ENCODE measurements at places on chromosomes 12 and 14. TPM values are rescaled to one million over a fixed set of nuclear protein-coding genes. Genes with fewer than 3 reads are reported as not detected.

- no peak overlapping the region for H3K27ac ChIP-seq
- H3K4me3 ChIP-seq: no peak overlapping the region
- no peaks in the 10 kb centered on the region for H3K4me1 ChIP-seq
- no peaks in the 10 kb centered on the region for H3K36me3 ChIP-seq
- DNase-seq: no peak
Observed at GRCh38 chr14:59677771-59678231, 101.2 kb upstream of the CCDC175 start.

DNA sequence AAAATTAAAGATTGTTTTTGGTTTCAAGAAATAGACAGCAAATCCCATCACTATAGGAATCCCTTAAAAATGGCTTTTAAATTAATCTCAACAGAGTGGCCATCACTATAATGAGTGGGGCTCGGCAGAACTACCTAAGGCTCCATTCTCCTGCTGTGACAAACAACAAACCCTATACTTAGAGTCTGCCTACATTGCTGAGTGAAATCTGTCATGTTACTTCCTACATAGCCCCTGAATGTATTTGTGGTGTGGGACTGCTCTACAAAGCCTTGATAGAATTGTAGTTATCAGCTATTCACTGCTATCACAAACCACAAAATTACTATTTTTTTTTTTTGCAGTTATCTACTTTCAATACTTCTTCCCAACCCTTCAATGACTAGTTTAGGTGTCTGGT, 538.7 kb upstream of the ATXN7L3B start:
- no peak overlapping the region for H3K4me3 ChIP-seq
- DNase-seq: no peak
- no peaks in the 10 kb centered on the region for H3K36me3 ChIP-seq
- H3K27me3 ChIP-seq: no peaks in the 10 kb centered on the region
- H3K4me1 ChIP-seq: no peaks in the 10 kb centered on the region

- no peak overlapping the region for H3K27ac ChIP-seq
- H3K27me3 ChIP-seq: no peaks in the 10 kb centered on the region
- H3K4me1 ChIP-seq: no peaks in the 10 kb centered on the region
- H3K4me3 ChIP-seq: no peak overlapping the region
- H3K36me3 ChIP-seq: no peaks in the 10 kb centered on the region
Observed at GRCh38 chr12:1410794-1411193, 183.6 kb downstream of the FBXL14 start.

DNA sequence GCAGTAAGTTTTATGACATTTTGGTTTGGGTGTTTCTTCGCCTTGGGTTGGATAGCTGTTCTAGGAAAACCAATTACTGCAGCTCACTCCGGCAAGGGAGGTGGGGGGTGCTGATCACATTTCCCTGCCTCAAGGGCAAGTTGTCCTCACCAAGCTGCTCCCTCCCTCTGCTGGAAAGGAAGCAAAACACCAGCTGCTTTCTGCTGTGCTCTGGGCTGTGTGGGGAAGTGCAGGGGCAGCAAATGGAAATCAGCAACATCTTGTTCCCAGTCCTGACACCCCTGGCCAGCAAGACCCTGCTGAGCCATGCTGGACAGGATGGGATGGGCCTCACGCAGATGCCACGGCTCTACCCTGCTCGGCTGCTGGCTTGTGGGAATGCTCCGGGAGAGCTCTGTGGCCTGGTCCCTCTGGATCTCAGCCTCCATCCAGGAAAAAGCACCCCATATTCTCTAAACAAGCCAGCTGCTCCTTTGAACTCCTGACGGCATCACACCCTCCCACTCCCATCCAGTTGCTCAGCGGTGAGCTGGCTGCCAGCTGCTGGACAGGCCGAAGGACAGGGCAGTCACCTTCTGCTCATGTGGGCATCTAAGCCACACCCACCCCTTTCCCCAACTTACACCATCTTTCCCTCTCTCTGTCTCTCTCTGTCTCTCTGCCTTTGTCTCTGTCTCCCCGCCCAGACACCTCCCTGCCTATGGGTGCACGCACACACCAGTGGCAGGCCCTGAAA, 52.4 kb upstream of the EIF5 start:
- no peaks in the 10 kb centered on the region for H3K27me3 ChIP-seq
- H3K4me3 ChIP-seq: no peak overlapping the region
- no peak overlapping the region for H3K27ac ChIP-seq
- no peaks in the 10 kb centered on the region for H3K36me3 ChIP-seq

GRCh38 chr14:35399083-35399937, 5.2 kb downstream of the NFKBIA start:
- H3K4me1 ChIP-seq: peaks cover 29% of the 10 kb centered on the region
- DNase-seq: no peak
- peaks cover 35% of the 10 kb centered on the region for H3K36me3 ChIP-seq
- no peak overlapping the region for H3K27ac ChIP-seq
- no peaks in the 10 kb centered on the region for H3K27me3 ChIP-seq

DNA sequence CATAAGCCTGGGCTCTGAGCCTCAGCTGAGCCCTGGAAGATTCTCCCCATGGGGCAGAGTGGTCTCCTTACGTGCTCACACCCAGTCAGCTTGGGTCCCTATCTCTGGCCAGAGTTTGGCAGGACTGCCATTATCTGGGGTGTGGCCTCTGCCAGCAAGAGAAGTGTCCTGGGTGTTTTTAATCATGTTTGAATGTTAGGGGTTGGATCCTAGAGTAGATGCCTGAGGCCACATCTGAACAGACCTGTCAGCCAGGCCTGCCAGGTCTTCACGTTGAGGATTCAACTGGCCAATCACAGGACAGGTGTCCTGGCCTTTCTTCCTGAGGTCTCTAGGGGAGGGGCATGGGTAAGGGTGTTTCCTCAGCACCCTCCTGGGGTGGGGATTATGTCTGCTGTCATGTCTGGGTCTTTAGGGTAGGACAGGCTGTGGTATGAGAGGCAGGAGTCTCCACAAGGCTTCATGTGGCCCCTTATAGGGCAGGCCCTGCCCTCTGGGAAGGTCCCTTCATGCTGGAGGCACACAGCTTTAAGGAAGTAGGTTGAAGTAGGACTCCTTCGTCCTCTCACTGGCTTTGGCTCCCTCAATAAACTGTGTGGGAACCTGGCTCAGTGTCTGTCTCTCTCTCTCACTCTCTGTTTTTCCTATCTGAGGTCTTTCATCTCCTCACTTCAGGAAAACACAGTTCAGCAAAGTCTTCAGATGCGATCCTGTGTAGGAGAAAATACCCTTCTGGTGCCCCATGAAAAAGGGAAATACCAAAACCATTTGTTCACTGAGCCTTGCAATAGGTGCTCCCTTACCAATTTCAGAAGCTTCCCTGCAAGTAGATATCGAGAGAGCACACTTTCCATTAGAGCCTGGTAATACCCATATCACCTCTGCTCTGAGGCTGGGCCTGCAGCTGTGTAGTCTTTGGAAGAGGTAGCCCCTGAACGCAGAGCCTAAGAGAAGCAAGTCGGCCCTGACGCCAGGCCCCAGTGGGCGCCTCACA, 6.7 kb upstream of the FITM1 start:
- H3K27me3 ChIP-seq: no peaks in the 10 kb centered on the region
- H3K36me3 ChIP-seq: peaks cover 20% of the 10 kb centered on the region
- DNase-seq: no peak
- no peak overlapping the region for H3K4me3 ChIP-seq

DNA sequence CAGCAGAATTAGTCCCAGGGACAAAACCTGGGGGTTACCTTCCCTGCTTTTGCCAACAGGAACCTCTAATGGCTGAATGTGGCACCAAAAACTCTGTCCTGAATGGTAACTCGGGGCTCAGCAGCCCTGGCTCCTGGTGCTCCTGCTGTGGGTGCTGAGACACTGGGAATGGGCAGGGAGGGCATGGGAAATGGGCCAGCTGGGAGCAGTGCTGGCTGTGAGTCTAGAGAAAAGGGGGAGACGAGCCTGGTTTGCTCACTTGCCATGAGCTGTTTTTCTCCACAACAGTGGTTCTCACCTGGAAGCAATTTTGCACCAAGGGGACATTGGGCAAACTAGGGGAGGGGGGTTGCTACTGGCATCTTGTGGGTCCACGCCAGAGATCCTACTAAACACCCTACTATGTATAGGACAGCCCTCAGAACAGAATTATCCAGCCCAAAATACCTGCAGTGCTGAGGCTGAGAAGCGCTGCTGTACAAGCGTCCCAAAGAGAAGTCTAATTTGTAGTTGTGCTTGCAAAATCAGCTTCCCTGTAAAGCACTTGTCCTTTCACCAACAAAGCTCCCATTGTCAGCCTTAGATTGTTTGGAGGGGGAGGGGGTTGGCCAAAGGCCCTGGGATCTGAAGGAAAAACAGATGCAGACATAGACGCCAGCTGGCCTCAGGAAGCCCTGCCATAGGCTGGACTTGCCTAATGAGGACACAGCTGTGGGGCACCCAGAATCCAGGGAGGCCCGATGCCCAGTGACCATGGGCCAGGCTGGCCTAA, 3.6 kb downstream of the LRRC74A start:
- H3K4me1 ChIP-seq: no peaks in the 10 kb centered on the region
- no peak for DNase-seq
- H3K4me3 ChIP-seq: no peak overlapping the region
- no peaks in the 10 kb centered on the region for H3K27me3 ChIP-seq
- H3K27ac ChIP-seq: no peak overlapping the region

DNA sequence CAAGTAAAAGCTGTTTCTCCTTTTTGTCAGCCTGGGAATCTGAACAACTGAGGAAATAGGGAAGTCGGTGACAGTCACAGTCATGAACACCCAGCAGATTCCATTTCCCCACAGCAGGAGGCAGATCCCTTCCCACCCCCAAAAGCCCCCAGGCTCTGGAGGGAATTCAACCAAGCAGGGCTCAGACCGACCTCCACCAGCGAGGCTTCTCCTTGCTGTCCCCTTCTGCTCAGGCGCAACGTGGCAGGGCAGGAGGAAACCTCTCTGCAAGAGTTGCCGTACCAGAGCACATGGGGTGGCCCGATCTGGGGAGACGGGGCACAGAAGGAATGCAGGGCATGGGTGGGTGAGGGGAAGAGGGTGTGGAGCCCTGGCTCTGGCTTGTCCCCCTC, 319 bp downstream of the GALNT6 start:
- H3K27me3 ChIP-seq: peaks cover 10% of the 10 kb centered on the region
- peak overlapping the region; percentile 52 for H3K4me3 ChIP-seq
- no peaks in the 10 kb centered on the region for H3K36me3 ChIP-seq
- DNase-seq: no peak
- no peak overlapping the region for H3K27ac ChIP-seq
- no peaks in the 10 kb centered on the region for H3K4me1 ChIP-seq

DNA sequence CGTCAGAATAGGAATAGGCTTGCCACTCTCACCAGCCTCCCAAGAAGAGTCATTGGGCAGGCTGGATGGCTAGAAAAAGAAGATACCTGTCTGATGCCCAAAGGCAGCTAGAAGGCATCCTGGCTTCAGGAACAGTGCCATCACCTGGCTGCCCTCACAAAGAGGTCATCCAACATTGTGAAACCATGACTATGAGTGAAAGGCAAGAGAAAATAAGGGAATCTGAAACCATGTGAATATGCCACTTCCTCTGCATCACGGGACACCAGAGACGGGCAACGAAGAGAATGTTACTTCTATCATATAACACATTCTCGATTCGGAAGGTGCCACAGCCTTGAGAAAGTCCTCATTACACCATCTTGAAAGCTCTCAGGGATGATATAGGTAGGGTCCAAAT, 182.0 kb downstream of the DAD1 start:
- H3K36me3 ChIP-seq: no peaks in the 10 kb centered on the region
- no peak overlapping the region for H3K27ac ChIP-seq
- no peak overlapping the region for H3K4me3 ChIP-seq
- DNase-seq: no peak
- peaks cover 24% of the 10 kb centered on the region for H3K4me1 ChIP-seq

DNA sequence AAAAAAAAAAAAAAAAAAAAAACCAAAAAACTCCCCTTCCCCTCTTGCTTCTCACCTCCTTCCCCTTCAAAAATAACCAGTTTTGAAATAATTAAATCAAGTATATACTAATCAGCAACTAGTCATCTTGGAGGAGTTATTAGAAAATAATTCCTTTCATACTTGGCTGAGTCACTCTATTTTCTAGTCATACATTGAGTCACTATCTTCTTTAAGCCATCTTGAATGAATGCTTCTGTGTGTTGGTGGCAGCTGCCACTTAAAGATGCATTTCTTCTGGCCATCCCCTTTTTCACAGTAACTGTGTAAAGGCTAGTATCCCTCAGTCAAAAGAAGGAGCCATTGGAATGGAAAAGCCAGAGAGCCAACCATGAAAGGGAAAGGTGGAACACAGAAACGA, 84.2 kb upstream of the TMEM263 start:
- no peak overlapping the region for H3K27ac ChIP-seq
- no peaks in the 10 kb centered on the region for H3K27me3 ChIP-seq
- H3K4me1 ChIP-seq: peaks cover 4% of the 10 kb centered on the region
- H3K4me3 ChIP-seq: no peak overlapping the region
- no peaks in the 10 kb centered on the region for H3K36me3 ChIP-seq

DNA sequence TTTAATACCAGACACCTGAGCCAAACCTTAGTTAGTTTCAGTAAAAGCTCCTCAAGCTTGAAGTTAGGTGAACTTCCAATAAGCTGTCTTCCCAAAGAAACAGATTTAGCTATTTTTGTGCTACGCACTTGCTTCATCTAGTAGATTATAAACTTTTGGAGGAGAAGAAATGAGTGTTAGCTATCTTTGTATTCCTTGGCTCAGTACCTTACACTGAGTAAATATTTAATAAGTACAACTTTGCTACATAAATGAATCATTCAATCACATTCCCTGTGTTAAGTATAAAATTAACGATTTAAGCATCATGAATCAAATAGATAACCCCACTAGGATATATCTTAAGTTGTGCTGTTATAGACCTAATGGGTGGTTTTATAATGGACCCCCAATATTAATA, 307.0 kb downstream of the PCNX1 start:
- no peak overlapping the region for H3K4me3 ChIP-seq
- H3K36me3 ChIP-seq: no peaks in the 10 kb centered on the region
- no peak overlapping the region for H3K27ac ChIP-seq

- no peaks in the 10 kb centered on the region for H3K27me3 ChIP-seq
- no peaks in the 10 kb centered on the region for H3K4me1 ChIP-seq
- no peaks in the 10 kb centered on the region for H3K36me3 ChIP-seq
Observed at GRCh38 chr12:58678753-58679152, 241.6 kb downstream of the LRIG3 start.

DNA sequence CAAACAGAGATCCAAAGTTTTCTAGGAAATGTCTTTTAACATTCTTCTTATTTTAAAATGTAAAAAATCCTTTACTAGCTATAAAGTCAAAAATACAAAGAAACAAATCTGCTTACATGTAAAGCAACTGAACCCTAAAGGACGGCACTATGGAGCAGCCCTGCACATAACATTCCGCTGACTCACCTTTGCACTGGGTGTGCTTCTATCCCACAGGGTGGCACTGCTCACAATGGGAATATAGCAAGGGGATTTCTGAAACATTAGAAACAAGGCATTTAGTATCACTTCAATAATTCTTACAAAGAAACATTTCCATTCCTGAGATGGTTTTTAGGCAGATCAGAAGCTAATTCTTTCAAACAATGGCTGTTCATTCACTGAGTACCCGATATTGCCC, 94.3 kb downstream of the C12orf42 start:
- DNase-seq: peak; percentile 5
- no peak overlapping the region for H3K27ac ChIP-seq
- H3K27me3 ChIP-seq: peaks cover 7% of the 10 kb centered on the region
- no peaks in the 10 kb centered on the region for H3K36me3 ChIP-seq

- no peak overlapping the region for H3K4me3 ChIP-seq
- peaks cover 12% of the 10 kb centered on the region for H3K4me1 ChIP-seq
- no peaks in the 10 kb centered on the region for H3K36me3 ChIP-seq
- no peaks in the 10 kb centered on the region for H3K27me3 ChIP-seq
- DNase-seq: no peak
Observed at GRCh38 chr14:62081012-62081612, 318.9 kb downstream of the SNAPC1 start.

The TUNAR gene
- total RNA-seq: not detected

The RTN1 gene
- 3.0 TPM for total RNA-seq

The BCL11B gene
- total RNA-seq: 81.3 TPM

The B4GALNT1 gene
- total RNA-seq: 34.5 TPM

The SLC5A8 gene
- not detected for total RNA-seq

The NRXN3 gene
- total RNA-seq: 0.21 TPM

The KRT71 gene
- not detected for total RNA-seq

The NPAS3 gene
- total RNA-seq: 15.6 TPM

The LRP1 gene
- total RNA-seq: 31.0 TPM

The KERA gene
- not detected for total RNA-seq

The TAMALIN gene
- 4.8 TPM for total RNA-seq

The CISTR gene
- not detected for total RNA-seq

Measured in A673 (cell line).